Stimulated activated CD8-positive, alpha-beta memory T cell treated with anti-CD3 and anti-CD28 coated beads, Interleukin-15, amount 100 ng/mL, for 48 hours (primary cell): ENCODE measurements at places on chromosomes 12 and 14.

- DNase-seq: no peak
These were observed 17.8 kb downstream of the USP15 start for GRCh38 chr12:62278022-62278421.

DNA sequence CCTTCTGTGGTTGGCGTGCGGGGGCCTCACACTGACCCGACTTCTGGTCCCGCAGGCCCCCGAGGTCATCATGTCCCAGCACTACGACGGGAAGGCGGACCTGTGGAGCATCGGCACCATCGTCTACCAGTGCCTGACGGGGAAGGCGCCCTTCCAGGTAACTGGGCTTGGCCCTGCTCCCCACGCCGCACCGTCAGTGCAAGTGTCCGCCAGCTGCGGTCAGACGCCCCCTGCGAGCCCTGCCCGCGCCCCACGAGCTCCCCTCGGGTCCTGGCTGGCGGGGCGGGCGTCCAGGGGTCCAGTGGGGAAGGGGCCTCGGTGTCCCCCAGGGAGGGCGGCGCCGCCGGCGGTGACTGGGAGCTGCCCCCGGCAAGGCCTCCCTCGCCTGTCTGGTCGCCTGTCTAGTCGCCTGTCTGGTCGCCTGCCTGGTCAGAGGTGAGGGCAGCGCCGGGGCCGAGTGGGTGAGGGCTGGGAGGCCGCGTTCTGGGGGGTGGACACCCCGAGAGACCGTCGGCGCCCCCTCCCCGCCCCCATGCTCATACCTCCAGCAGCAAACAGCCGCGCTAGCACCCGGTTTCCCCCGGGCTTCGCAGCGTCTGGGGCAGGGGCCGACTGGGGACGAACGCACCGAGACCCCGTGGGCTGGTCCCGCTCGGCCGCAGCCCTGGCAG, 14.8 kb downstream of the ULK1 start:
- no peak for DNase-seq

DNA sequence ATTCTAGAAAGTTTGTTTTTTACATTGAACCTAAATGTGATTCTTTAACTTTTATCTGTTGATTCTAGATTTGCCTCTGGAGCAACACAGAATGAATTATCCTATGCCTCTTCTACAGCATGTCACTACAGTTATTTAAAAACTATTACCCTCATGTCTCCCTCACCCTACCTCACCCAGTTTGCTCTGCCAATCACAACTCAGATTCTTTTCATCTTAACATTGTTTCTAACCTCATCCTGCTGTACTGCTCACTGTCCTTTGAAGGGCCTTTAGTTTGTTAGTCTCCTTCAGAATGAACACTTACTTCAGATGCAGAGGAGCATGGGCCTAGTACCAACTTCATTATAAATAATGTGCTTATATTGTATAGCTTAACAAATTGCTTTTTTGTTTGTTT, 21.5 kb downstream of the YLPM1 start:
- DNase-seq: no peak

GRCh38 chr12:14927267-14927666, 11.1 kb downstream of the ERP27 start:
- DNase-seq: no peak

GRCh38 chr14:76990084-76990483, 38.4 kb downstream of the IRF2BPL start:
- DNase-seq: no peak

DNA sequence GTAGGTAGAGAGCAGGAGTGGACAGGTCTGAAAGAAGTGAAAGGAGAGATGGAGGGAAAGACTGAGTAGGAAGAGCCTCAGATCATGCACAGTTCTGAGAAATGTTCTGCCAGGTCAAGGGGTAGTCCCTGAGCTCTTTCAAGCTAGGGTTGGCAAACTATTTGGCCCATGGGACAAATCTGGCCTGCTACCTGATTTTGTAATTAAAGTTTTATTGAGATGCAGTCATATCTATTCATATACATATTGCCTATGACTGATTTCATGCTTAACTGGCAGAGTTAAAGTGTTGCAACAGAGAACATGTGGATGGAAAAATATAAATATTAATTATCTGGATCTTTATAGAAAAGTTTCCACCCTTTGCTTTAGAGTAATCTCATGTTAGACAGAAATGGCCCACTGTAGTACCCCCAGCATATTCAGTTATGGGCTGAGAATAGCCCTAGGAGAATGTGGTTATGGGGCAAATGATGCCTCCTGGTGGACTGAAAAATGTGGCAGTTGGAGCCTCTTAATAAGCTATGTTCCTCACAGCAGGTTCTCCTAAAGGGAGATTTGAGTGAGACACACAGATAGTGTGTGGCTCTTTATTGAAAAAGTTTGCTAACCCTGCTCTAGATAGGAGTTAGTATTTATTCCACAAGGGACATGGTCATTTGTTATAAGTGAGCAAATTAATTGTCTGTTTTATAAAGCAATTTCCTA, 476.9 kb downstream of the LRIG3 start:
- DNase-seq: no peak

DNA sequence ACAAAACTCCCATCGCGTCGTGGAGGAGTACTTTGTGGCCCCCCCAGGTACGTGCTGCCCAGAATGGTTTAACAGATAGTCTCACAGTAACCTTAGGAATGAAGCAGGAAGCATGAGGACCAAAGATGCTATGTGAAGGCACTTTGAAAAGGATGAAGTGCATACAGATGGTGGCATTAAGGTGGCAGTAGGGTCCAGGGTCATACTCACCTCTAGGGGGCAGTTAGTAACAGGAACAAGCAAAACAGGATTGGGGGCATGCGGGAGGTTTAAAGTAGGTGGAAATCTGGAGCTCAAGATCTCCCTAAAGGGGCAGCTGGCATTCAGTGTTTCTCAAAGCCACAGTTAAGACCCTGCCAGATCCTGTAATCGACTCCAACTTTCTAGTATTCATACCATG, 10.9 kb downstream of the GATC start:
- DNase-seq: no peak

DNA sequence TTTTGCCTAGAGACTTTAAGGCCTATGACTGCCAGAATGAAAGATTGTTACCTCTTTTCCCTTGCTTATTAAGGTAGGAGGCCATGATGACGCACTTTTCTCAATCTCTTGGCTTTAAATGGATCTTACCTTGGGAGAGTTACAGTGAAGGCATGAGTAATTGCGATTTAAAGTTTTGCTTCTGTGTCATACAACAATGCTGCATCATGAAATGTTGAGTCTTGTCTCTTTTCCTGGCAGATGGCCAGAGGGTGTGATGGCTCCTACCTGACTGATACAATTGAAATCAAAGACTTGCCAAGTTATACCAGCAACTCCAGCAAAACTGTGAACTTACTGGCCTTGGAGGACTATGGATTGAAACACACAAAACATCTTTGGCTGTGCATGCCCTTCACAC, 17.2 kb upstream of the LRRK2 start:
- no peak for DNase-seq

DNA sequence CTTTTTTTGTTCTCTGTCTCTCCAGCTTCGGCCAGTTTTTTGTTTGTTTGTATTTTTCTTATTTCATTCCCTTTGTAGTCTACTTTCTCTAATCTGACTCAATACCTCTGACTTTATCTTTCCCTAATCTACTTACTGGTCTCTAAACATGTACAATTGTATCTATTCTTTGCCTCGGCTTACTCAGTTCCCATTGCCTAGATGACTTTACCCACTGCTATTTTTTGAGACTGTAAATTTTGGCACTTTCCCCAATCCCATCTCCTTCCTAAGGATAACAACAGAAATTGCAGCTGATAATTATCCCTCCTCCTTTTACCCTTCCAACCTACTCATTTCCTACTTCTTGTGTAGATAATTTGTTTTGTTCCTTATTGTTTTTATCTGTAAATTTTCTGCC, 511.1 kb downstream of the RPL10L start:
- DNase-seq: no peak

DNA sequence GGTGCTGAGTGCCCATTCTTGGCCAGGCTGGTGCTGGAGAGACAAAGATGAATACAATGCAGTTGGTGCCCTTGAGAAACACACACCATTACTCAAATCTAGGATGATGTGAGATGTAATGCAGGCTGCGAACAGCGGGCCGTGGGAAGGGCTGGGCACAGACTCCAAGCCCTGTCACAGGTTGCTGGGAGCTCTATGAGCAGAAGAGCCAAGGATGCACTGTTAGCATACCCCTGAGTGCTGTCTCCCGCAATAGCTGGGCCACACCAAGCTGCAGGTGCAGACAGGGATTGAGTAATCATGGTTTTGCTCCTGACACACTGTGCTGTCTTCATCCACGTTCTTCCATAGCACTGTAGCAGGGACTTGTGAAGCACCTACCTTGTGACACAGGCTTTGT, 247.5 kb upstream of the CRY1 start:
- no peak for DNase-seq

GRCh38 chr12:63319386-63319785, 168.4 kb upstream of the AVPR1A start:
- no peak for DNase-seq

GRCh38 chr12:69044887-69045286, 111.9 kb upstream of the CPM start:
- no peak for DNase-seq

DNA sequence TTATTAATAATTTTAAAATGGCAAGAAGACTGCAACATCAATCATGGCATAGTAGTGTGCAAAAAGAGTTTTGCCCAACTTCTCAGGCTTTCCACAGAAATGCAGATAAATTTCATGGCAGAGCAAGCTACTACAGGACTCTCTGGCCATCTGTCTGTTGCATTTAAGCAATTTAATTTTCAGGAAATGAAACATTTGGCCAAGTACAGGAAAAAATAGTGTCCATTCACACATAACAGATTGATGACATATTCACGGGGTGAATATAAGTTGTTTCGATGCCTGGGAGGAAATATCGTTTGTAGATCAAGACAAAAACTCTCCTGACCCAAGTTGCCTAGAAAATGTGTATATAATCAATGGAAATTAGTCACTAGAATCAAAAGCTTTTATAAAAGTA, 324.0 kb downstream of the PRKD1 start:
- no peak for DNase-seq

DNA sequence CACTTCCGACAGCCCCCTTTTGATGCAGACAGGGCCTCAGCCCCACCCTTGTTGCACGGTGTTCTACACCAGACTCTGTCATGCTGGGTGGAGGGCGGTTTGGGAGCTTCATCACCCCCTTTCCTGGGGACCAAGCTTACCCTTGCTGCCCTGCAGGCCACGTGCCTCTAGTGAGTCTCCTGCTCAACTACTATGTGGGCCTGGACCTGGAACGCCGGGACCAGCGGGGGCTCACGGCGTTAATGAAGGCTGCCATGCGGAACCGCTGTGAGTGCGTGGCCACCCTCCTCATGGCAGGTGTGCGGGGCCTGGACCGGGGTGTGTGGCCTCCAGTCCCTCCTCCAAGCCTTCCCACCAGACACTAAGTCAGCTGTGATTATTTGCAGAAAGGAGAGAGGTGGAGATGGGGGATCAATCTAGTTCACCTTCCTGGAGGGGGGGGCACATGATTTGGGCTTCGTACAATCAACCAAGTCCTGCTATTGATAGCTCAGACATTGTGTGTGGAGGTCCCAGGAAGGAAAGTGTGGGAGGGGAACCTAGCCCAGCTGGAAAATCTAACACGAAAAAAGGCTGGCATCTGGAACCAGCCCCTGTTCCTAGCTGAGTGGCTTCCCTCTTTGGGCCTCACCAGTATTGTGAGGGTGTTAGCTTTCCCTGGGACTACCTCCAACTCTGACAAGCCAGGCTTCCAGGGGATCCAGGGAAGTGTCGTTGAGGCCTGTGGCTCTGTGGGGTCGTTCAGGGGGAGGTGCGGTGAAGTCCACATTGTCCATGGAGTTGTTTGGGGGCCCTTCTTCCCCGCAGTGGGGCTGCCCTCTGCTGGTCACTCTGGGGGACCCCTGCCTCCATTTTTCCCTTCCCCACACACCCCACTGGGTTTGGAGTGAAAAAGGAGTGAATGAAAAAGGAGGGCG, 1.6 kb downstream of the ANKRD33 start:
- no peak for DNase-seq

DNA sequence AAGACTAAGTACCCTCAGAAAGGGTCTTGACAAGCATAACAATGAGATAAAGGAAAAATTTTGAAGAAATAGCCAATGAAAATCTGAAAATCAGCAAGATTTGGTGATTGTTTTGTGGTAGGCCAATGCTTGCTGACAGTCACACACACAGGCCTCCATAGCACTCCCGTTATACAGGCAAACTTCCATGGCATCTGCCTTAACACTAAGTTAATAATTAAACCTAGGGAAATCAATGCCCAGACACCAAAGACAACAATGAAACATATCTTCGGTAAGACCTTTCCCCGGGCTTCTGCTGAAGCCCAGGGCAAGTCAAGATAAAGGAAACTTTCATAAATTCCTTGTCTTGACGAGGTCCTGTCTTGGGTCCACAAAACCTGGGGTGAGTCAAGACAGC, 18.6 kb upstream of the RERGL start:
- DNase-seq: no peak
